ENCODE measurements at places on chromosomes 1 and 21. TPM values are rescaled to one million over a fixed set of nuclear protein-coding genes. Genes with fewer than 3 reads are reported as not detected.

- no peak for DNase-seq
These were observed 10.2 kb downstream of the MAP7D1 start for GRCh38 chr1:36166136-36166535.

DNA sequence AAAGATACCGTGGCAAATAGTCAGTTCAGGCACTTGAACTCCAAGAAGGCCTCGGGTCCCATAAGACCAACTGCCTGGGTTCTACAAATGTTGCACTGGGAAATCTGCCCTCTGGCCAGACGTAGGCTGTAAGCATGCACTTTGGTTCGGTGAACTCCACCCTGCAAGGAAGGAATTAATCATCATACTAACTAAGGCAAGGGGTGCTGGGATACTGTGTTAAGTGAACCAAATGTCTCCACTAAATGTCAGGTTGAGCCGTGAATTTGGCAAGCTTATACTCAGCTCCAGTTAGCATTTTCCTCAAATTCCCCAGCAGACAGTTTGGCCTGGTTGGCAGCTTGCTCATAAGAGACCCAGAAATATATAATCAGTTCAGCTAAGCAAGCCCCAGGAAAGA lies 385.9 kb downstream of the GPATCH2 start:
- no peak for DNase-seq

DNA sequence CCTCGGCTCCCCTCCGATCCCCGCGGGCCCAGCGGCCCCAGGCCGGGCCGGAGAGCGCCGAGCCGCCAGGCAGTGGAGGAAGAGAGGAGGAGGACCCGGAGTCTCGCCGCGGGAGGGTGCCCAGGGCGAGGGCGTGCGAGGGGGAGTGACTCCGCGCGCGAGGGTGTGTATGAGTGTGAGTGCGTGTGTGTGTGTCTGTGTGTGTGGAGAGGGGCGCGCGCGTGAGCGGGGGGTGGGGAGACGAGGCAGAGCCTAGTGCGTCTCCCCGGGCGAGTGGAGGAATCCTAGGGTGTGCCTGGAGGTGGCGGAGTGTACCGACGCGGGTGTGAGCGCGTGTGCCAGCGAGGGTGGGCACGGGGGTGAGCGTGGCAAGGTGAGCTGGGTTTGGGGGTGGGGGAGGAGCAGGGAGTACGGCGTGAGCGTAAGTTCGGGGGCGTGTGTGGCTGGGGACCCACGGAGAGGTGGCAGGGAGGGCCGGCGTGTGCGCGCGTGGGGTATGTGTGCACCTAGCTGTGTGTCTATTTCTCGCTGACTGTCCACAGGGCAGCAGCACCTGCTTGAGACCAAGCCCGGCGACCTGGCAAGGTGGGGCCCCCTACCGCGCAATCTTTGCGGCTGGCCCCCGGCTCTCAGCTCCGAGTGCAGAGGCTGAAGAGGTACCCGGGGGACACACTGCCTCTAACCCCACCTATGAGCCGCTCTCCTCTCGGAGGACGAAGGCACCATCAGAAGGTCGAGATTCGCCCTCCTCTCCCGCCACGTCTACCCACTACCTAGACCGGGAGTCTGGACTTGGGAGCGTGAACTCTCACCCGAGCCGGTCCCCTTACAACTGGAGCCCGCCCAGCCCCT lies 784 bp upstream of the KCND3 start:
- DNase-seq: no peak

DNA sequence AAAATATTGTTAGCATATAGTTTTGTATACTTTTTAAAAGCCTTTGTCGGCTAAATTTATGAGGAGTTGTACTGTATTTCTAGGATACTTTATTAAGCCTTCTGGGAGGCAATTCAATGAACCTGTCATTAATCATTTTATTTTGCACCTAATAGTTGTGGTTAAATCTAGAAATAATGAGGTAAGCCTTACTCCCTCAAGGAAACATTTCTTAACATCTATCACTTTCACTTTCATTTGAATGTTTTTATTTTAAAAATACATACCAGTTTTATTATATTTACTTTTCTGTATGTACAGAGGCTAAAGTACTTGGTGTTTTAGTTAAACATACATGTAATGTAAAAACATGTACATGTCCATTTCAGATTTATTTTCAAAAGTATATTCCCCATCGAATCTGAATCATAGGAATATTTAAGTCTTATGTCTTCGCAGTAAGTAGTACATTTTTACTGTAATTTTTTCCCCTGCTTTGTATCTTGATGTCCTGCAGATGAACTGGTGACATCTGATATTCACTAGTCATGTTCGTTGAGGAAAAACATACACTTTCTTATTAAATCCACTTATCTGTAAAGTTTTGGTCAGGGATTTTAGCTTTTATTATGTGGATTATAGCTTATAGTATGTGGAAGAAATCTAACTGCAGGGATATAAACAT lies 82.8 kb downstream of the DISP1 start:
- DNase-seq: no peak

DNA sequence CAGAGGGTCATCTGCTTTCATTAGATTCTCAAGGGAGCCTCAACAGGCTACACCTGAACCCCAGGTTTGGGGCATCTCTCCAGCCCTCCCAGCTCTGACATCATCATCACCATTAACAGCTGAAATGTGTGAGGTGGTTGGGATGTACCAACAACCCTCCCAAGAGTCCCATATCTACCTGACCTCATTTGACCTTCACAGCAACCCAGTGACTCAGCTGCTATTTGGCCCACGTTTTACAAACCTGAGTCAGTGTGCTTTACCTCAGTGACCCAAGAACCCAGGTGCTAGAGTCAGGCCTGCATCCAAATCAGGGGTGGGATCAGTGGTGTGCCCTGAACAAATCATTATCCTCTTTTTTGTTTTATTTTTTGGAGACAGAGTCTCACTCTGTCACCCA lies 53.3 kb upstream of the TINAGL1 start:
- DNase-seq: no peak

- no peak for DNase-seq
These were observed 408.0 kb downstream of the SIPA1L2 start for GRCh38 chr1:232221802-232222499.

- no peak for DNase-seq
These were observed 5.9 kb upstream of the CHAF1B start for GRCh38 chr21:36379251-36379650.

The HLX gene
- total RNA-seq: 9.8 TPM

All from mucosa of gallbladder (tissue), 1 donor.